ENCODE measurements at places on chromosomes 11 and 22.

GRCh38 chr11:84419616-84420015, 1133.4 kb upstream of the CCDC90B start:
- no peak for DNase-seq

GRCh38 chr11:38924644-38925043, 2326.6 kb upstream of the RAG2 start:
- DNase-seq = no peak

GRCh38 chr11:69874984-69875624, 55.9 kb upstream of the FGF3 start:
- no peak for DNase-seq

- no peak for DNase-seq
Measured at GRCh38 chr11:117505285-117505970, 177.8 kb downstream of the CEP164 start.

DNA sequence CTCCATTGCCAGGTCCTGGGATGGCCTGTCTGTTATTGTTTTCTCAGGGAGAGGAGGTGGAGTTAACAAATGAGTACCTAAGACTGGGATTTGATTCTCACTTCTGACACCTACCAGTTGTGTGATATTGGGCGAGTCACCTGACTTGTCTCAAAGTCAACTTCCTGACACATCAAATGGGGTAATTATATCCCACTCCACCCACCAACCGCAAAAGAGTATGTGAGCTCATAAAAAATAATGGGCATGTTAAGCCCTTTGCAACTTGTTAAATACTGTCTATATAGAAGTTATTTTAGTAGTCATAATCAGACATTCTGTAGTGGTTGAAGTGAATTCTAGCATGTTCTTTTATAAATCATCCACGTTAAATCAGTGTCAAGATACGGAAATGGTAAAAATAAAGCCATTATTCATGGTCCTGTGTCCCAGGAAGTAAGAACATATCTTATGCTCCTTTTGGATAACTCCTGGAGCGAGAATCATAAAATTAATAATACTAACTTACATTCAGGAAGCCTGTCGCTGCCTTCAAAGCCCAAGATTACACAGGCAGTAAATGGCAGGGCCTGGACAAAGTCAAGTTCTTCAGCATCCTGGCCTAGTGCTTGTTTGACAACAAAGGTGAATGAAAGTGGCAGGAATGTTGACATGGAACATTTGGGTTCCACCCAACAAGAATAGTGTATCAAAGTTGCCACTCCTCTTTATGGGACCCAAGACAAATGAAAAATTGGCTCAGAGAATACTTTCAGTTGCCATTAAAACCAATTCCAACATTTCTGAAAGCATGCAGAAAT, 54.3 kb downstream of the SYTL2 start:
- no peak for DNase-seq

GRCh38 chr11:59138643-59139042, 4.0 kb upstream of the FAM111A start:
- DNase-seq = no peak

DNA sequence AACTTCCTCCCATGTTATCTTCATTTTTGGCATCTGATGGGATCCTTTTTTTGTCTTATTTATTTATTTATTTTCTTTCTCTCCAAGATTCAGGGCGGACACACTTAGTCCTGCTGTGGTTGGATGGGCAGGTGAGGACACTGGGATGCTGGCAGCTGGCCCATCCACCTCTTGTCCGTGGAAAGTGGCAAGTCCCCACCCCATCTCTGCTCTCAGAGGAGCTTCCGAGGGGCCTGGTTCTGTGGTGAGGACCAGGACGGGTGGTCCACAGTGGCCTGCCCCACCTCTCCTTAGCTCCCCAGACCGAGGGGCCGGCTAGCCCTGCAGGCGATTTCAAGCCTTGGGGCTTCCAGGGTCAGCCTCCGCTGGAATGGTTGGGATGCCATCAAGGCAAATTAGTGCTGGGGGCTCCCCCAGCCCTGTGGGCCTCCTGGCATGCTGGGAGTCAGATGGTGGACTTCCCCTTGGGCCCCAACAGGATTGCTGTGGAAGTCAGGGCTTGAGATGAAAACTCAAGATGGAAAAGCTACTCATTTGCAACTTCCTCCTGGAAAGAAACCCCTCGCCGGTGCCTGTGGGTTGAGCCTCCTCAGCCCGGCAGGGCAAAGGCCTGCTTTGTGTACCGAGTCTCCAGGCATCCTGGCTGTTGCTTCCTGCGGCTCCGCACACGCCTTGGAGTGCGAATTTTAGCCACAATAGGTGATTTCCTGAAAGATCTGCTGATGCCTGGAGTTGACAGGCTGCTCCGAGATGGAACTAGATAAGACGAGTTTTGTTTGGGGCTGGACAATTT, 31.2 kb upstream of the LINC01488 start:
- DNase-seq = no peak

DNA sequence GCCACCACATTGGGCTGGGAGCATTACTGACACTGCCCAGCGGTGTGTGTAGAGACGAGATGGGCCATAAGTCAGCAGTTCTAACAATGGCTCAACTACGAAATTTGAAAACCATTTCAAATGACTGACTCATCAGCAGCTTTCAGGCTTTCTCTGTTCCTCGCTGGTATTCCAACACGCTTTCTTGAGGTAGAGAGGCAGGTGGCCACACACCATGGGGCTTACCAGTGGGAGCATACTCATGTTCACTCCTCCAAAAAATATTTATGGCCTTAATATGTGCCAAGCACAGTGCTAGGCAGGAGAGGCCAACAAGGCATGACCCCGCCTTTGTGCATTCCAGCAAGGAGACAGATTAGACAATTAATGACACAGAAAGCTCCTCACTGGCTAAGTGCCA, 20.3 kb downstream of the ARFGAP2 start:
- DNase-seq = no peak

GRCh38 chr11:133981156-133981555, 24.4 kb upstream of the IGSF9B start:
- DNase-seq = no peak

DNA sequence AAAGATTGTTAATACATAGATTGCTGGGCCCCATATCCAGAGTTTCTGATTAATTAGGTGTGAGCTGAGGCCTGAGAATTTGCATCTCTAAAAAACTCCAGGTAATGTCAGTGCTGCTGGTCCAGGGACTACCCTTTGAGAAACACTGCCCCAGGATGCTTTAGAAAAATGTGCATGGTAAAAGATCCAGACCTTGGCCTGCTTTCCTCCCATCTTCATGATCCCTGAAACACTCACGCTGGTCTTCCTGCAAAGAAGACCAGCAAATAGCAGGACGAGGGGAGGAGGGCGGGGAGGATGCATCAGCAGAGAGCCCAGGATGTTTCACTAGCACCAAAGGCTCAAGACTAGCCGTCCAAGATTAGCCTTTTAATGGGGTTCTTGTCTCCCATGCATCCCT, at the start of gene OR8A1:
Gene OR8A1, plus strand, starts transcription at position 301 of the 400 bp plus-strand sequence. CDS start 123 bp downstream, outside the sequence.
- no peak for DNase-seq

GRCh38 chr11:96130061-96130620, 206.2 kb upstream of the MTMR2 start:
- no peak for DNase-seq

- no peak for DNase-seq
Measured at GRCh38 chr11:35548925-35549561, 23.6 kb upstream of the PAMR1 start.

DNA sequence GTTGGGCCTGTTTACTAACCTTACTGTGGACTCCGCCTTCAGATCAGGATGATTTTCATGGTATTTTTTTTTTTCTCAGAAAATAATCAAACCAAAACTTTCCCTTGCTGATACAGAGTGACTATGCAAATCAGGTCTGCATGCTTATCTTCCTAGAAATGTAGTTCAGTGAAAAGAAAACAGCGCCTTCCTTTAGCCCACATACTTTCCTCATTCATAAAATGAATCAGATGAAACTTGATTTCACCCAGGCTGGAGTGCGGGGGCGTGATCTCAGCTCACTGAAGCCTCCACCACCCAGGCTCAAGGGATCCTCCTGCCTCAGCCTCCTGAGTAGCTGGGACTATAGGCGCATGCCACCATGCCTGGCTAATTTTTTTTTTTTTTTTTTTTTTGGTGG, 26.0 kb downstream of the ZNRF3 start:
- no peak for DNase-seq

DNA sequence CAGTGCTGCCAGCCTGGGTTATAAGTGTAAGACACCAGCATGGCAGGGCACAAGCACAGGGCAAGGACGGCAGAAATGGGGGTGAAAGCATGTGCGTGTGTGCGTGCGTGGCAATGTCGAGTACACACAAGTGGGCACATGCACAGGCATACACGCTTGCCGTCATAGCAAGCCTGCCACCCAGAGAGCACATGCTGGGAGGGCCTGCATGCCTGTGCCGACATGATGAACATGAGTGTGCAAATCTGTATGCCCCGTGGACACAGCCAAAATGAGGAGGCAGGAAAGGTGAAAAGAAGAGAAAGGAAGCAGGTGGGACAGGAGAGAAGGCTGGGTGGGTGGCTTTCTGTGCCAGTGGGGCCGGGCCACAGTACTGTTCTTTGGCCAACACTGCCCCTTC, 62.9 kb downstream of the NECTIN1 start:
- DNase-seq = no peak

GRCh38 chr11:63767565-63768236, 874 bp downstream of the ZFTA start:
- peak; percentile 61 for DNase-seq

GRCh38 chr11:88478136-88478815, 140.7 kb upstream of the CTSC start:
- no peak for DNase-seq
